ENCODE measurements at places on chromosomes 2 and 18.
A peak's percentile ranks its signal among the peaks of the same experiment; 100 is the strongest.

DNA sequence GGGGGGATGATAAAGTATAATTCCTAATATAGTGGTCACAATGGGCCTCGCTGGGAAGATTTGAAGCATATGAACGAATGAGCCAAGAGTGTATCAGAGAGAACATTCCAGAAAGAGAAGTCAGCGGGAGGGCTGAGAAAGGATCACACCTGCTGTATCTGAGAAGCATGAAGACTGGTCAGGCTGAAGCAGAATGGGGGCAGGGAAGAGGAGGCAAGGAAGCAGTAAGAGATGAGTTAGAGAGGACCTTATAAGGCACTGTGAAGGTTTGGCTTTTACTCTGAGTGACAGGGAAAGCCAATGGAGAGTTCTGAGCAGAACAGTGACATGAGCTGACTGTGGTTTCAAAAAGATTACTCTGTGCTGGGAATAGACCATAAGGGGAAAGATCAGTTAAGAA is 73.5 kb downstream of the CHN1 start:
- DNase-seq: no peak

DNA sequence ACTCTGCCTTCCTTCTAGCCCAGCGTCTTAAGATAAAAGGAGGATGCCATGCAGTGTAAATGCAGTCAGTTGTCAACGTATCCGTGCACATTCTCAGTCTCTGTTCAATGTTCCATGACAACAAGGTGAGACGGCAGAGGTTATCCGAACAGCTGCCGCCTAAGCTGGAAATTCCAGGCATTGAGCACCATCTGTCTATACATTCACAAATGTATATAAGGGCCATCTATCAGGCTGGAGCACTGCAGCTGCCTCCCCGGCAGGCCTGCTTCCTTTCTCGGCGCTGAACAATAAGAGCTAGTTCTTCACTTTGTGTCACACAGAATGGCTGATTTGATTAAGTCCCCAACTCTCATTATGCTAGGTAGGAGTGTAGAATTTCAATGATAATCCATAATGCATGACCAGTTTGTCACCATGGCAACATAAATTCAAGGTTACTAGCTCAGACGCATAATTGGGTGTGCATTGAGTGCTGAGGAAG is 282.2 kb upstream of the SOX11 start:
- peak; percentile 87 for DNase-seq

- no peak for DNase-seq
Measured at GRCh38 chr2:19806131-19806530, 95.7 kb downstream of the TTC32 start.

DNA sequence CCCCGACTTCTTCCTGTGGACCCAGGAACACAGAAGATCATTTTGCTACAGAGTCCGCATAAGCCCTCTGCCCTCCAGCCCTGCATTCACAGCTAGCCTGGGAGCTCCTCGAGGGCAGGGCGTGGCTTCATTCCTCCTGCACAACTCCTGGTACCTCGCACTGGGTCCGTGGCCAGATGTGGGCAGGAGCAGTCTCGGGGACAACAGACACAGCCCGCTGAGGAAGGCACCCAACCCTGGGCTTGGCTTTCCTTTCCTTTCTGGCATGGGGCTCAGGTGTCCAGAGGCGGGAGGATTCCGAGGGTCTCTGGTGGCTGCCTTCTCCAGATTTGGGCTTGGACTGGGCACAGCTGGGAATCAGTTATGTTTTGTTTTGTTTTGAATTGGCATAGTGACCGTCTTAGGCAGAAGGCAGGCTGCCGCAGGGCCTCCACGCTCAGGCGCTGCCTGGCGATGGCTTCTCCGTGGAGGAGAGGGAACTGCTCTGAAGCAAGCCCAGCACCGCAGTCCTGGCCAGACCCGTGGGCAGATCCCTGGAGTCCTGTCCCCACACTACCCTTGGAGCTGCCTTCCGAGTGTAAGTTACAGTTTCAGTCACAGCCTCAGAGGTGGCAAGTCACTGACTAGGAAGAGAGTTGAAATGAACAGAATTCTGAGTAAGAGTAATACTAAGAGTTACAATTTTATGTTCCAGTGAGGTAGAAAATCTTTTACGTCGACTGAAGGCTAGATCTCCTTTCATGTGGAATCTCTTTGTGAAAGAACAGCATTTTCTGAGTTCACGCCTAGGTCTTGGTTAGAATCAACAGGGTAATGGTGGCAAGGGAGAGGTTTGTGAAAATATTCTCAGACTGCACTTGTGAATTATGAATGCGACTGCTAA is 47.9 kb downstream of the LDLRAD4 start:
- DNase-seq: no peak

- DNase-seq: no peak
Measured at GRCh38 chr2:120403261-120403660, 57.3 kb downstream of the INHBB start.
